ENCODE measurements at places on chromosomes 3 and 15.
A peak's percentile ranks its signal among the peaks of the same experiment; 100 is the strongest.

DNA sequence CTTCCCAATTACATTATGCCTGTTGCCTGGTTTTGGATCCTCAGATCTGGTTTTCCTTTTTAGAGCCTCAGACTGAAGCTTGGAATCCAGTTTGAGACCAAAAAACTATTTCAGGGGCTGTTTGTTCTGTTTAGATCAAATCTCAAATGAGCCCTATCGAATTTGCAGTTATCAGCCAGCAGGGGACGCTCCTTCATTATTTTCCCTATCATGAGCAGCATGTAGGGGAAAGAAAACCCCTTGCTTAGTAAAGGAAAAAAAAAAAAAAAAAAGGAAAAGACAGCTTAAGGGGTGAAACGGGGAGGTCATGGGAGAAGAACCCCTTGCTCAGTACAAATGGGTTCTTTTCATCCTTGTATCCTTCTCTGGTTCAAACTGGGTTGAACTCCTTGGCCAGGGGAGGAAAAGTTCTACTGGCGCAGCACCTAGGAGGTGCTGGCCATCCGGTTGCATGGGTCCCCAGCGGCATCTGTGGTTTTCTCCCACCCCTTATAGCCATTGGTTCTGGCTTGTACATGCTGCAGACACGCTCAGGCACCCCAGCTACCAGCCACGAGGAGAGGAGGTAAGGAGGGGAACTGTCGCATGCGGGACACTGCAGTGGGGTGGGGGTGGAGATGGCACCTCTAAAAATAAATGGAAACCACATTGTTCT is 1375.1 kb upstream of the ALCAM start:
- DNase-seq: no peak

GRCh38 chr3:82103241-82103640 is 341.8 kb upstream of the GBE1 start:
- DNase-seq: no peak

GRCh38 chr3:141303481-141304223 is 64.7 kb upstream of the ZBTB38 start:
- DNase-seq: peak; percentile 81

- DNase-seq: no peak
These were observed 3.6 kb downstream of the PDIA3 start for GRCh38 chr15:43749690-43750345.

DNA sequence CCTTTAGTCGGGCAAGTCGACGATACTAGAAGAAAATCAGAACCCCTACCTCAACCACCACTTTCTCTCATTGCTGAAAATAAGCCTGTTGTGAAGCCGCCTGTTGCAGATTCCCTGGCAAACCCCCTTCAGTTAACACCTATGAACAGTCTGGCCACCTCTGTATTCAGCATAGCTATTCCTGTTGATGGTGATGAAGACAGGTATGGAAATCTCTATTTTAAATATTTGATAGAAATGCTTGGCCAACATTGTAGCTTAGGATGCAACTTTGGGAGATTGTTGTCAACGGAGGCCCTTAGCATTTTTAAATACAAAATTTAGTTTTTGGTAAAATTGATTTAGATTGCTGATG is 3.0 kb downstream of the TSC22D2 start:
- DNase-seq: no peak
